ENCODE measurements at places on chromosomes 1 and 21.

GRCh38 chr1:37453647-37454046 lies 20.7 kb upstream of the ZC3H12A start:
- no peak for DNase-seq

GRCh38 chr1:235424092-235424491 lies 56.9 kb downstream of the TBCE start:
- DNase-seq, result no peak

- DNase-seq, result no peak
Measured at GRCh38 chr21:46295996-46296752, 10.0 kb downstream of the YBEY start.

DNA sequence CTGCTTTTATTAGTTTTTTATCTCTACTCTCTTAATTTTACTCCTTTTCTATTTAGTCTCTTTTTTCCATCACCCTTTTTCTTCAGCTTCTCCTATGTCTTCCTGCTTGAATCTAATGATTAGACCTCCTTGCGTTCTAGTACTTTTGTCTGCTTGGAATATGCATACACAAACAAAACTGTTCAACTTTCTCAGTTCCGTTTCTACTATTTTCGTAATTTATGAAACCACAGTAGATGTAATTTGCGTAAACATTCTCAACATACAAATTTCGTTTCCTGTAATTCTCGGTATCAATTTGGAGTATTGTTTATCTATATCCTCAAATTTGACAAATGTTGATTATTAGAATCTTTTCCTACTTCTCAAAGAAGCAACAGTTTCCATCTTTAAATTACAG lies 772.5 kb downstream of the USP25 start:
- no peak for DNase-seq

GRCh38 chr1:98399218-98399617 lies 262.3 kb upstream of the SNX7 start:
- no peak for DNase-seq

GRCh38 chr1:113269168-113269963 lies 120.9 kb upstream of the MAGI3 start:
- no peak for DNase-seq

DNA sequence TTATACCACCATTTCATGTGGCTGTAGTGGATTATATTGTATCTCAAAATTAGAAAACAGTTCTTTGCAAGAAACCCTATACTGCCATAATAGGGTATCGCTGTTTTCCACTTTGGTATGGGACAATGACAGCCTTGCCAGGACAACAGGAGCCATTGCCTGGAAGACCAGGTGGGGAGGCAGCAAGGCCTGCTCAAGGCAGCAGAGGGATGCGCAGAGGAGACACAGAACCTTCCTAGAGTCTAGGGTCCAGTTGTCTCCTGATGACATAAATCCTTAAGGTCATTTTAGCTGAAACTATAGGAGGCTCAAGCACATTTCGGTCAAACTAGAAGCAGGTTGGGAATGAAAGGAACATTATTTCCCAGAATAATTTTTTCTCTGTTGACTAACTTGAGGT lies 27.6 kb downstream of the IFNGR2 start:
- DNase-seq, result no peak

GRCh38 chr1:31605908-31606427 lies 11.5 kb upstream of the HCRTR1 start:
- no peak for DNase-seq

DNA sequence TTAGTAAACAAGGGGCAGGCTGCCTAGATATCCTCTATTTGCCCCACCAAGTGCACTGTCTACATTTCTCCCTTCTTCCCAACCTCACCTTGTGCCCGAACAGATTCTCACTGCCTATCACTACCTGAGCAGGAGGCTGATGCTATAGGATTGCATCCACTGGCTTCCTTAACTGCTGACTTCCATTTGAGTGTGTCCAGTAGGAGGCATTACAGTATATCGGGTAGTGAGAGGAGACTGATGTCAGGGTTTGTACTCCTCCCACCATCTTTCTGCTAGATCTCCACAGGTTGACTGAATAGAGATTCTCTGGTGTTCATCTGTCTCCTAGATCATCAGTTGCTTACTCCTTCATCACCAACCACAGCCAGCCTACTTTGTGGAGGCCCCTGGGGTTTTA lies 796.3 kb downstream of the LRRIQ3 start:
- DNase-seq, result no peak

DNA sequence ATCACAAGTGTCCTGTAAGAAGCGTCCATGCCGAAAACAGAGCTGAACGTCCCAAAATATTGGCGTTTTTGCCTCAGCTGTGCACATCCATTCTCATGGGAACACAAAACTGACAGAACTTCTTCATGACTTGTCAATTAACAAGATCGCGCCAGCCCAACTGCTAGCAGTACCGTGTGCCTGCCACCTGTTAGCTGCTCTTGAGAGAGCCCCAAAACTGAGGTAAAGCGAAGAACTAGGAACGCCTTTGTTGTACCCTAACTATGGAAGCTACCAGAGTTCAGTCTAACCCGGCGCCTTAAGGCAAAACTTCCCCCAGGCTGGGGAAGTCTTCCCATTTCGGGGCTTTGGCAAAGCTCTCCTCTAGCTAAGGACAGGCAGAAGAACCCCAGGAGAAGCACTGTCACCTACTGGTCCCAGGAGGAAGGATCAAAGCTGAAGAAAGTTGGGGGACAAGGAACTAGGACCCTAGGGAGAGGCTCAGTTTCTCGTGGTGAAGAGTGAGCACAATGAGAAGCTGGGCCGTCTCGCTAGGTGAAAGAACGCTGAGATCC lies 719 bp downstream of the EYA3 start:
- no peak for DNase-seq

- DNase-seq, result no peak
Measured at GRCh38 chr1:117036018-117036461, 24.1 kb upstream of the TTF2 start.

- no peak for DNase-seq
Measured at GRCh38 chr1:209490013-209490412, 93.5 kb upstream of the CAMK1G start.

DNA sequence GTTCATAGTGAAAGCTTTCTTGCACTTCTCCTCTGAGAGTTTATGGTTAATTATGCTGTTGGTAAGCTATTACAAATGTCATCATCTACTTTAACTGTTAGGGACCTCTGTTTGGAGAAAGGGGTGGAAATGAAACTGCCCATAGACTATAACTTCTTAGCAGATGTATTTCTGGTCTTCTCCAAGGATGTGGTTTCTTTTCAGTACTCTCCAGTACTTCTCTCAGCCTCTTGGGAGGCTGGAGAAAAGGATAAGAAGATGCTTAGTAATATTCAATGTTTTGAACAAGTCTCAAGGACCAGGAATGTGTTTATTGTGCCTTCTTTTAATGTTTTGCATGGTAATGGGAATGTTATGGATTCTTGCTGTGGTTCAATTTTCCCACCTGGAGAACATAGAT lies 60.4 kb downstream of the LAMC2 start:
- no peak for DNase-seq

GRCh38 chr1:164604541-164604940 lies 45.6 kb downstream of the PBX1 start:
- no peak for DNase-seq

DNA sequence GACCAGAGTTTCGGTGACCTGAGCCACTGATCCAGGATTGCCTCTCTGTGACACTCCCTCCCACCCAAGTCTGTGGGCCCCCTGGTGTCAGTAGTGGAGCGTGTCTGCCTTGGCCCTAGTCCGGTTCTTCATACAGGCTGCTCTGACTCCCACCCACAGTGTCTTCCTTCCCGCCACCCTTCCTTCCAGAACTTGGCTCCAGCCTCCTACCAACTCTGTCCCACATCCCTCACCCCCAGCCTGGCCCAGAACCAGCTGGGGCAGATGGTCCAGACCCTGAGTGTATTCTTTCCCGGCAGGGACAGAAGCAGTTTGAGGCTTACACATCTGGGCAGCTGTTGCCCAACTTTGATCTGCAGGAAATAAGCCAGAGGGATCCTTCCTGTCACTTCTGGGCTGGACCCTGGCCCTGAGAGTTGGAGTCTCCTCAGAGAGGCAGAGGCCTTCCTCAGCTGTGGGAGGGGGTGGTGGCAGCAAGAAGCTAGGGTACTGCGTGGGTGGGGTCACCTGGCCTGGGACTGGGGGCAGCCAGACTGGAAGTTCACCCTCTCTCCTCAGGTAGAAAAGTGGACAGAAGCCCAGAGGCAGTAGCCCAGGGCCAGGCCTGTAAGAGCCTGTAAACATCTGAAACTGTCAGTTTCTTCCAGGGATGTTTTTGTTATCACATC lies 43.1 kb upstream of the EPS8L3 start:
- no peak for DNase-seq

GRCh38 chr1:175297291-175297690 lies 104.7 kb upstream of the KIAA0040 start:
- DNase-seq, result peak; percentile 73
